ENCODE measurements at places on chromosomes 13 and 19.

DNA sequence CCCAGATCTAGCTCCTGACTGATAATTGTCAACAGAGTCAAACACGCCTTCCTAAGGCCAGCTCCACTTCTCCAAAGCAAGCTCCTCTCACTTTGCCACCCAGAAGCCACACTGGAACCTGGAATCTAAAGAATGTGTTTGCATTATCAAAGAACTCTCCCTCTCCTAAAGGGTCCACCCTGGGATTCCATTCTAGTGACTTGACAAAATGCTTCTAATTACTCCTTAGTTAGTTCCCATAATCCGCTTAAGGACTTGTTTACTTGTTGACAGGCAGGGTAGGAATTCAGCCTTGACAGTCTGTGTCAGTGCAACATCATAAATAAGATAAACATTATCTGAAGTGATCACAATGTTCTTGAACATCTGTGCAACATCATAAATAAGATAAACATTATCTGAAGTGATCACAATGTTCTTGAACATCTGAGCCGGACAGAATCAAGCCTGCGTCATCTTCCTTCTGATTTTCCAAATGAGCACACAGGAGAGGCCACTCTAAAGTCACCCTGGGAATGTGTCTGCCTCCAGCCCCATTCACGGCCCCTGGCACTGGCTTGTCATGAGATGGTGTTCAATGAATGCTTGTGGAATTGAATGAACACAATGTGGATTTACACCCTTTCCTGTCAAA is 512.1 kb downstream of the IRS2 start:
- DNase-seq: no peak

DNA sequence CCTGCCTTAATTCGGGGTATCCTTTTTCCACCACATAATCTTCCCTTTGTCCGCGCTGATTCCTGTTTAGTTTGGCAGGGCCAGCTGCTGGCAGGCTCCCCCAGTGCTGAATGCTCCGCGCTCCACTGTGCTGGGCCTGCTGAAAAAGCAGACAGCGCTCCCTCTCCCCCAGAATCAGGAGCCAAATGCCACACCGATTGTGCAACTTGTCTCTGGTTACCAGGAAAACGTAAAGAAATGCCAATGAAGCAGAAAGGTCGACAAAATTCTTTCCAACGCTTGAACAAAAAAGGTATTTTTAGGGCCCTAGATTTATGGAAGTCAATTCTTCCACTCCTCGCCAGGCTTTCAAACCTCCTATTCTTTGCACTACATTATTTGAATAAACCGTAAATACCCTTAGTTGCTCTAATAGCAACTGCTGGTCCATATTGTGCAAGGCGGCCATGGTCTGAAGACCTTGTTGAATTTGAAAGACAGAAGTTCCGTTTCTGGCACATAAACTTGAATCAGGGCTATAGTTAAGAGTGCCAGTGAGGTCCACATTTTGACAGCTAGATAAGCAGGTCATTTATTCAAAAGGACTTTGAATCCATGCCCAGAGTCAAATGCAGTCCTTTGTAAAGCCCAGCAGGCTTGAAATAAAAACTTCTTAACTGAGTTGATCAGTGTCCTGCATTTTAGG is 206.7 kb upstream of the RFC3 start:
- DNase-seq: peak; percentile 22

- no peak for DNase-seq
Observed at GRCh38 chr19:7238051-7238450, 56.2 kb downstream of the INSR start.

GRCh38 chr19:49468199-49468598 is 5.8 kb upstream of the FLT3LG start:
- DNase-seq: no peak

- no peak for DNase-seq
Observed at GRCh38 chr13:19182536-19182935, 912 bp upstream of the TUBA3C start.

- DNase-seq: no peak
Observed at GRCh38 chr13:59906413-59907049, 257.2 kb downstream of the DIAPH3 start.

DNA sequence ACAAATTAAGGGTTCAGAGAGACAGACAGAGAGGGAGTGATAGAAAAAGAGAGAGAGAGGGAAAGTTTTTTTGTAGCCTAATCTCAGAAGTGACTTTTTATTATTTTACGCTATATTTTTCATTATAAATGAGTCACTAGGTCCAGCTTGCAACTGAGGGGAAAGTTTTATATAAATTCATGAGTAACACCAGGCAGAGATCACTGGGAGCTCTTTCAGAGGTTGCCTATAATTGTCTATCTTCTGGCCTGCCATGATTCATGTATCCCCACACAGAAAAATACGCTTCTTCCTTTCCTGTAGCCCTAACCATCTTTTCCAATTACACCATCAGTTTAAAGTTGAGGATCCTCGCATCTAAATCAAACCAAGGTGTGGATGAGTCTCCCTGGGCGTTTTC is 467.9 kb downstream of the SLITRK1 start:
- no peak for DNase-seq

- no peak for DNase-seq
Observed at GRCh38 chr13:109145631-109146030, 516.2 kb downstream of the MYO16 start.

- no peak for DNase-seq
Observed at GRCh38 chr13:20702915-20703779, at the start of gene IL17D. Gene IL17D, plus strand, starts transcription at chr13:20703699. Its CDS starts 303 bp downstream, at chr13:20704002.

- no peak for DNase-seq
Observed at GRCh38 chr19:35975608-35976214, 19.3 kb upstream of the SDHAF1 start.

DNA sequence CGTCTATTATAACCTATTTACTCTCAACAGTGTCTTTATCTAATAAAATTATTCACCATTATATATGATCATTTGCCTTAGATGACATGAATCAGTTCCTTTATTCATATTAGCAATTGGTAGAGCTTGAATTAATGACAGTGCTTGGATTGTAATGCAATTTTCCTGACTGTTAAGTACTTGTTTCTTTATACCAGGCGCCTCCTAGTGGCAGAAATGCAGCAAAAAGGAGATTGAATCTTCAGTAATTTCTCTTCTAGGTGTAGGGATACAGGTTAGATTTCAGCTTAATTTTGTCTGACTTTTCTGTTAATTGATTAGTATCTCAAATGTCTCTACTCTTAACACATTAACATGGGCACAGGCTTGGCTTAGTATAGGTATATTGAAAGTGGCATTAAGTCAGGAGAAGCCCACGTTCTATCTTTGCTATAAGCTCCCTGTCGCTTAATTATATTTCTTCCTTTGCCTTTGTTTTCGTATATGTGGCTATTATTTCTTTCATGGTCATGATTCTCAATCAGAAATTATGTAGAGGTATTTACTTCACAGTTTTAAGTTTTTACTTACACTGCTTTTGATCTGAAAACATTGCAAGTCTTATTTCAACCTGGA is 9.1 kb upstream of the LHFPL6 start:
- no peak for DNase-seq

- DNase-seq: no peak
Observed at GRCh38 chr13:48159826-48160225, 64.9 kb upstream of the MED4 start.

GRCh38 chr19:45767881-45768654 is 984 bp downstream of the SIX5 start:
- DNase-seq: peak; percentile 37

GRCh38 chr19:2820112-2820702 is 539 bp downstream of the ZNF554 start:
- no peak for DNase-seq

- DNase-seq: no peak
Observed at GRCh38 chr13:22325761-22326160, 654.9 kb downstream of the FGF9 start.

DNA sequence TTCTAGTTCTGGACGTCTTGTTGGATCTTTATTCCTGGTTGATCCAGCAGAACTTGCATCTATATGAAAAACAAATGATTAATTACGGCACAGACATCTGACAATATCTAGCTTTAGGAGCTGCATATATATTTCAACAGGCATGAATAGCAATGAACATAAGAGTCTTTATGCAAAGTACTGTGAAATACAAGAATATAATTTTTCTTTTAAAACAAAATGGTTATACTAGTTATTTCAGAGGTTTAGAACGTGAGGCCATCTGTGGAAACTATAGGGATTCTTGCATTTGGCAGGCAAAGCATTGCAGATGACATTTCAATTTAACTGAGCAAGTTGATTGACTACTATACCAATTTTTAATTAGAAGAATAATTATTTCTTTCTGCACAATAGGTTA is 40.5 kb downstream of the EFNB2 start:
- DNase-seq: no peak

- DNase-seq: peak; percentile 53
Observed at GRCh38 chr13:75537401-75538365, at the start of gene COMMD6. Gene COMMD6, minus strand, starts transcription at chr13:75537841. Its CDS starts 36 bp downstream, at chr13:75537805.

DNA sequence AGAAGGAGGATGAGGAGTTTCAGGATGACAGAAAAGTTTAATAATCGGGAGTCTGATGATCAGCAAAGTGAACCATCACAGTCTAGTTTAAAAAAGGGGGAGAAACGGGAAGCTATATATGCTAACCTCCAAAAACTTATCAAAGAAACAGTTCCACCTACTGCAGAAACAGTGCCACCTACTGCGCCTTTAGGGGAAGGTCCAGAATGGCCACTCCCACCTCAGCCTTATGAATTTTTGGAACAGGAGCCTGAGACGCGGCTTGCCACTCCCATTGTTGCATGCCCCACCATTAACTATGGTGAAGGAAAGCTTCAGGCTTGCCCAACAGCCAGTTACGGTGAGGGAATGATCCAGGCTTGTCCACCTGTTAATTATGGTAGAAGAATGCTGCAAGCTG is 929.0 kb downstream of the SLITRK6 start:
- DNase-seq: no peak

DNA sequence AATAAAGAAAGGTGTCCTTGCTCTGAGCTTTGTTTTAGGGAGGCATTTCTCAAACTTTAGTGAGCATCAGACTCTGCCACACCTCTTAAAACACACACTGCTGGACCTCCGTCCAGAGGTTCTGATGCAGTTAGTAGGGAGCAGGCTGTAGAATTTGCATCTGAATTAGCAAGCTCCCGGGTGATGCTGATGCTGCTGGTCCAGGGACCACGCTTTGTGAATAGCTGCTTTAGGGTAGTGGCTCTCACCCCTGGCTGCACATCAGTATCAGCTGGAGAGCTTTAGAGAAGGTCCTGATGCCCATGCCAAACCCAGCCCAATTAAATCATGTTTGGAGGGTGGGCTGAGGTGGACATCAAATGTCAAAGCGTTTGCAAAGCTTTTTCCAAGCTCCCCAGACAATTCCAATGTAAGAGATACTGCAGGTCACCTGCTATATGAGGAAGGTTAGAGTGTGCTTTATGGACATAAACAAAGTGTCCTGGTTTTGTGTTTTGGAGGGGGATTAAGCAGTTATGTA is 3.6 kb downstream of the HTR2A start:
- no peak for DNase-seq

DNA sequence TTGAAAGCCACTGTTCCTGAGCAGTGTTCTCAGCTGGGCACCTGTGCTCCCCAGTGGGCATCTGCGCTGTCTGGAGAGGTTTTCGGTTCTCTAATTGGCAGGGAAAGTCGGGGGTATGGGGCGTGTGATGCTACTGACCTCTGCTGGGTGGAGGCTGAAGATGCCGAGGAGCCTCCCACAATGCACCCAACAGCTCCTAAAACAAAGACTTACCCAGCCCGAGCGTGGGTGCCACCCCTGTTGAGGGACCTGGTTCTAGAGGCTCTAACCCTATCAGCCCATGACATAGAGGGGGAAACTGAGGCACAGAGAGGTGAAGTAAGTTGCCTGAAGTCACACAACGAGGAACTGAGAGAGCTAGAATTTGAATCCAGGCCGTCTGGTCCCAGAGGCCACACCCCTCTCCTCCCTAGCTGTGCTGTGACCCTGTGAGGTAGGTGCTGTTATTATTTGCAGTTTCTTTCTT is 2.3 kb downstream of the SPACA4 start:
- DNase-seq: no peak

DNA sequence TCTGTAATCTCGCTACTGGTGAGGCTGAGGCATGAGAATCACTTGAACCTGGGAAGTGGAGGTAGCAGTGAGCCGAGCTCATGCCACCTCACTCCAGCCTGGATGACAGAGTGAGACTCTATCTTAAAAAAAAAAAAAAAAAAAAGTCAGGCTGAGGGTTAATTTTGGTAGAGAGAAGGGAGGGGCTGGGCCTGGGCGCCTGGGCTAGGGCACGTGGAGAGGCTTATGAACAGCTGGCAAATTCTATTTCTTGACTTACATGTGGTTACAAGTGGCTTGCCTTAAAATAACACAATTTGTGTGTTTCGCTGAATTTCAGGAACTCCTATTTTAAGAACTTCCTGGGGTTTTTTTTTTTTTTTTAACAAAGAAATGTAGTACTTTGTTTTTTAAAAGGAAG is 47.6 kb upstream of the MAP3K10 start:
- no peak for DNase-seq

GRCh38 chr13:75256922-75257321 is 225.0 kb downstream of the TBC1D4 start:
- no peak for DNase-seq

GRCh38 chr19:6210091-6210490 is 69.7 kb downstream of the MLLT1 start:
- DNase-seq: no peak

- DNase-seq: no peak
Observed at GRCh38 chr19:23789246-23789645, 30.6 kb upstream of the ZNF681 start.

GRCh38 chr13:43805071-43805468 is 18.3 kb upstream of the ENOX1 start:
- DNase-seq: peak; percentile 72

- DNase-seq: no peak
Observed at GRCh38 chr19:1189419-1189818, 15.4 kb upstream of the SBNO2 start.

DNA sequence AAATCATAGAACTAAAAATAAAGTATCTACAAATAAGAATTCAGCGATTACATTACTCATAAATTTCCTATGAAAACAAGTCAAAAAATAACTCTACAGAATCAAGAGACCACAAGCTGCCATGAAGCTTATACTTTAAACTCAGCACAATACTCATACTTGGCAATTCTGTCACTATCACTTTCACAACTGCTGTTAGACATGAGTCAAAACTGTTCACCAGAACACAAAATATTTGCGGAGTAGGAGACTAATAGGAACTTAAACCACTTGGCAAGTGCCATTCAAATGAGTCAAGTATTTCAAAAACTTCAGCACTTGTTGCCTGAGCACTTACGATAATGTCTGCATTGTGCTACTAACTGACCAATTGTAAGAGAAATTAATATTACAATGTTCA is 387.8 kb upstream of the GPC6 start:
- DNase-seq: peak; percentile 20

DNA sequence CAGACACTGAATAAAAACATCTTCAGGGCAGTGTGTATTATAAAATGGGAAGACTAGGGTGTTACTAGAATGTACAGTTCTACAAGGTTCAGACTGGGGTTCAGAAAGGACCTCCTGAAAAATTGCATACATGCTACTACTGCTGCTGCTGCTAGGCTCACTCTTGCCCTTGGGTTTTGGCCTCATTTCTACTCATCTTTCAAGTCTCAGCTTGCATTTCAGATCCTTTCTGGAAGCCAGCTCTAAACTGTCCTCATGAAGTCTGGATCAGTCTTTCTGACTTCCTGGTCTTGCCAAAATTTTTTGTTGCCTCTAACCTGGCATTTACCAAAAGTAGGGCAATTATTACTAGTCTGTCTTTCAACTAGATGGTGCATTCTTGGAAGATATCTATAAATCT is 393.3 kb downstream of the DIAPH3 start:
- DNase-seq: no peak
